Activated T-helper 1 cell treated with Interleukin-2 at 50 U/mL for 16 hours (primary cell): ENCODE measurements at places on chromosomes 12 and 14.

DNA sequence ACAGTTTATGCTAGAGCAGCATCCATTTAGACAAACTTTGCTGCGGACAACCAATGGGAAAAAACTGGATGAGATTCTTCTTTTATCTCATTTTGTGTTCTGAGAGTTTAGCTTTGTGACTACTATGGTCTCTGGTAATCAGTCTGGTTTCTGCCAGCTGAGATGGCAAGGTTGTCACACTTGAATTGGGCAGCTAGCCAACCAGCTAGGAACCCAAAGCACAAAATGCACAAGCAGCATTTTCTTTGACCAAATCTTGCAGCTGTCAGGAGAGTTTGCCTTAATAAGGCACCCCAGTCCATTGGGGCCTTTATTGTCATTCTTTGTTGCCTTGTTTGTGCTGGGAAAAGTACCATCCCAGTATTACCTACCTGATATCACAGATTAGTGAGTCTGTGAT is 34.0 kb upstream of the ETV6 start:
- no peak for DNase-seq

- DNase-seq: no peak
Observed at GRCh38 chr14:39682582-39682981, 250.3 kb upstream of the FBXO33 start.

GRCh38 chr14:53491884-53492277 is 338.8 kb upstream of the DDHD1 start:
- DNase-seq: no peak

- DNase-seq: no peak
Observed at GRCh38 chr12:24979329-24979728, 30.4 kb upstream of the BCAT1 start.

DNA sequence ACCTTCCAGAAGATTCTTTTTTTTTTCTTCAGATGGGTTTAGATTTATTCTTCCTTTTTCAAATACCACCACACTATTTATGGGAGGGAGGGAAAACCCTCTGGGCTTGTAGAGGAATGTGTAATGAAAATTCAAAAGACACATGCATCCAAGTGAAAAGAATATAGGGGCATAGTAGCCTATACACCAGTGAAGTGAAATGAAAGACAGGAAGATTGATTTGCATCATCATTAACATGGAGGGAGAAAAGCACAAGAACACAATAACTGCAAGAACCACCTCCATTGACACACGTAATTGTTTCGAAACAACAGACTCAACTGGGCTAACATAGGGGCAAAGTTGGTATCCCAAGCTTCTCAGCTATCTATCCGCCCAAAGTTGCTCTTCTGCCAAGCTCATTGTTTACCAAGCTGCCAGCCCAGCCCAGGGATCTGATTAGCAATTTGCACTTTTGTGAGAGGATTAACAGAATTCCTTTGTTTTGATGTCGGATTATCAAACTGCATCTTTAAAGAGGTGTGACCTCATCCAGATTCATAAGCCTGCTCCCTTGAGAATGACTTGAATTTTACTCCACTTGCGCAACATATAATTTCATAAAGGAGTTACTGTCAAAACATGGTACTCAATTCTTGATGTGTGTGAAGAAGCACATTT is 430.5 kb upstream of the SOX5 start:
- no peak for DNase-seq

DNA sequence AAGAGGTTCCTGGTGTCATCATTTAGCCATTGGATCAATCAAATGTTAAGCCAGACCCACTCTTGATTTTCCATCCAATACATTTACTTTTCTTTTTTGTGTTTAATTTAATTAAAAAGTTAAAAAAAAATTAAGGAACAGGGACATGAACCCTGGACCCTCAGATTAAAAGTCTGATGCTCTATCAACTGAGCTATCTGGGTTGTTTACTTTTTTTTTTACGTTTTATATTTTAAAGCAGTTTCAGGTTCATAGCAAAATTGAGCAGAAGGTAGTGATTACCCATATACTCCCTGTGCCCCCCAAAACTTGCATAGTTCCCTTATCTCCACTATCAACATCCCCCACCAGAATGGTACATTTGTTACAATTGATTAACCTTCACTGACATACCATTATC is 3.0 kb upstream of the ACOT4 start:
- no peak for DNase-seq

- no peak for DNase-seq
Observed at GRCh38 chr14:40164083-40164482, 731.9 kb upstream of the FBXO33 start.

DNA sequence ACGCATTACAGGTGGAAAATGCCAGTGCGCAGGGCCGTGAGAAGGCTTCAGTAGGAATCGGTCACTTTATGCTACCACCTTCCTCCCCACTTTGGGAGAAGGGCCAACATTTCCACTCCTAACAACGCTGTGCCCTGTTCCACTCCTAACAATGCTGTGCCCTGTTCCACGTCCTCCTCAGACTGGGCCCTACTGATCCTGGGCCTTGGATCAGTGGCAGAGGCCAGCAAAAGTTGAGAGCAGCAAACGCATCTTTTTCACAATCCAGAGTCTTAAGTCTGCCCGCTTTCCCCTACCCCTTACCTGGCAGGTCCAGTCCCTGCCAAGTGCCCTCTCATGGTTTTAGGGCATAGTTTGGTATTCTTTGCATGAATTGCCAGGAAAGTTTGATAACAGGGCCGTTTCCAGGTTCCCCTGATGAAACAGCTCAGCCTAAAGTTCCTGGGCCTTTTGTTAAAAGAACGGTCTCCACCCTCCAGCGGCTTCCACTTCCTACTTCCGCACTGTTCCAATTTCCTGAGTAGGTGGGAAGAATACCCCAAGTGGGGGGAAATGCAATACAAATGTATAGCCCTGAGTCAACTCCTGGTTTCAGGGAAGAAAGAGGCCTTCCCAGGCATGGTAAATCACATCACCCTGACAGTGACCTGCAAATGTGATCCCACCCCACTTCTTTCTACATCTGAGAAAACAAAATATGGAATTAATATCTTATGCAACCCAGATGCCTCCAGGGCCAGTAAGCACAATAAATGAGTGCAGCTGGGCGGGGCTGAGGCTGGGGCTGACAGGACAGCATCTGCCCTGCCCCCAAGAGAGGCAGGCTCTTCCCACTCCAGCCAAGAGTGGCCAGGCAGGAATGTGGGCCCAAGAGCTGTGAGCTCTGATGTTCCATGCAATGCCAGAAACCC is 15.0 kb downstream of the KCTD10 start:
- no peak for DNase-seq

DNA sequence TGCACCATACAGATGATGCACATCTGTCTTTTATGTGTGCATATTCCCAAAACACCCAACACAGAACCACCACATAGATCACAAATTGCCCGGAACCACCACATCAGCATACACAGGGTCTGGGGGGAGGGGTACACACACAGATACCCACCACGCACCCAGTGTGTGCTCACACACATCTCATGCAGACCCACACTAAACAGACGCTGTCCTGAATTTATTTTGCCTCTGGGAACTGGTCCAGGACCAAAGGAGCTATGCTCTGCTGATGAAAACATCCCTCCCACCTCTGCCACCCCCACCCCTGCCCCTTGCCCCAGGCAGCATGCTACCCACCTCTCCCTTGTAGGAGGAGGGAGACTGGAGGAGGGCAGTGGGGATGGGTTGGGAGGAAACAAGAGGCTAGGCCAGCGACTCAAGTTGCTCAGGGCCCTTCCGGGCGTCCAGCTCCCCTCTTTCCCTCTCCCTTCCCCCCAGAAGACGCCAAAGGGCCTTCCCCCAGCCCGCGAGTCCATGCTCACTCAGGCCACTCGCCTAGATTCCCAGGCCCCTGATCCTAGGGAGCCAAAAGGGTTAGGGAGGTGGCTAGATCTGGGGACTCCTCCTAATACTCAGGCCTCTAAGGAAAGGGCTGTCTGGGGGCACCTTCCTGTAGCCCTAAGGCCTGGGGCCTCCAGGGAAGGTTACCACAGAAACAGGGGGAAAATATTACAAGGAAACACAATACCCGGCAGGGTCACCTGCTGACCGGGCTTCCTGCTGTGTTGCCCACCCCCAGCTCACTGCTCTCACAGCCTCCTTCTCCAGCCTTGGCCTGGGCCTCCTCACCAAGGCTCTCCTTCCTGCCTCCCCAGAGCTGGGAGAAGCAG is 3.1 kb downstream of the HDAC7 start:
- DNase-seq: no peak

DNA sequence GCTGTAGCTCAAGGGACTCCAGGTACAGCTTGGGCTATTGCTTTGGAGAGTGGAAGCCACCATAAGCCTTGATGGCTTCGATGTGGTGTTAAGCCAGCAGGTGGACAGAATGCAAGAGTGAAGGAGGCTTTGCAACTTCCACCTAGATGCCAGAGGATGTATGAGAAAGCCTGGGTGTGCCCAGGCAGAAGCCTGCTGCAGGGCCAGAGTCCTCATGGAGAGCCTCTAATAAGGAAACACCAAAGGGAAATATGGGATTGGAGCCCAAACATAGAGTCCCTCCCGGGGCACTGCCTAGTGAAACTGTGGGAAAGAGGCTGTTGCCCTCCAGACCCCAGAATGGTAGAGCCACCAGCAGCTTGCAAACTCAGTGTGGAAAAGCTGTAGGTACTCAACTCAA is 9.8 kb upstream of the DICER1 start:
- DNase-seq: no peak

DNA sequence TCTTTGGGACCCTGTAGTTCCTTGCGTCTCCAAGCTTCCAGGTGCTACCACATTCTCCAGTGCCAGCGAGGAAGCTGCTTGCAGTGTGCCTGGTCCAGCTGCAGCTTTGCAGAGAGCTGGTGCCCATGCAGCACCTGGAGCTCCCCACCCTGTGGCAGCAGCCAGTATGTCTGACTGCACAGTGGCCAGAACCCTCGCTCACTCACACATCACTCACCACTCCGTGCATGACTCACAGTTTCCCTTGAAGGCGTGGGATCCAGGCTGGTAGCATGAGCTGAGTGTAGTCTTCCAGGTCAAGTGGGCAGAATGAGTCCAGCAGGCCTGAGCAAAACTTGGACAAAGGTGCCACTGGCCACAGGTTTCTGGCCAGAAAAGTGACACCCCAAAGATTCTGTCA is 33.6 kb downstream of the SDR9C7 start:
- DNase-seq: no peak
